ENCODE measurements at places on chromosomes 2 and 18.

GRCh38 chr2:45711224-45711623, 59.7 kb downstream of the PRKCE start:
- DNase-seq, result no peak

GRCh38 chr2:208139447-208139846, 6.5 kb downstream of the CRYGB start:
- DNase-seq, result no peak

DNA sequence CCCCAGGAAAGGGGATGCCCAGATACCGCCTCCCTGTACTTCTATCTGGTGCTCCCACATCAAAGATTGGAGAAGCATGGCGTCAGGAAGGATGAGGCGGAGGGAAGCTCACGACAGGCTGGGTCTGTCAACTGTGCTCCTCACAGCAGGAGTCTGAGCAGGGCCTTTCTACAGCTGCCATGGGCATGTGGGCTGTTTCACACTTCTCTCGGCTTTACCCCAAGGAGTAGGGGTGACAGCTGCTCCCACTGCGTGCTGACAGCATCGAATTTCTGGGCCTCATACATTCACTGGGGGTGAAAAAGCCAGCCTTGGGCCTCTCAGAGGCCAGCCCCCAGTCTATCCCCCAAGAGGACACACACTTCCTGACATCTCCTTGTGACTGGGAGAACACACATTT, 21.1 kb downstream of the NEURL3 start:
- no peak for DNase-seq

DNA sequence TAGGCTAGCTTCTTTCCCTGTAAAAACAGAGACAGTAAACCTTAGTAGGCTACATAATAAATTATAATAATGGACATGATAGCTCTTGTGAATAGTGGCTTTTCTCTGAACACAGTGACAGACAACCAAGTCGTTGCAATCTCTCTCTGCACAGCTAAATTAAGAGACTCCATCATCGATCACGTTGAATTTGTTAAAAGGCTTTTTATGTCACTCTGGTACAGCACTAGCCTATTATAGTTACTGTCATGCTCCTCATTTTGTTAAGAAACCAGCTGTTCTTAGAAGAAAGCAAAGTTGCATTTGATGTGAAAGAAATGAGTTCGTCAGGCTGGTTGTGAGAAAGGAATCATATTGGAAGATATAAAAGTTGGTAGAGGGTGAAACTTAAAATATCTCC, 50.3 kb upstream of the ARHGAP28 start:
- DNase-seq, result no peak

All from natural killer cell (primary cell).